ENCODE measurements at places on chromosomes 3 and 15. TPM values are rescaled to one million over a fixed set of nuclear protein-coding genes. Genes with fewer than 3 reads are reported as not detected.

DNA sequence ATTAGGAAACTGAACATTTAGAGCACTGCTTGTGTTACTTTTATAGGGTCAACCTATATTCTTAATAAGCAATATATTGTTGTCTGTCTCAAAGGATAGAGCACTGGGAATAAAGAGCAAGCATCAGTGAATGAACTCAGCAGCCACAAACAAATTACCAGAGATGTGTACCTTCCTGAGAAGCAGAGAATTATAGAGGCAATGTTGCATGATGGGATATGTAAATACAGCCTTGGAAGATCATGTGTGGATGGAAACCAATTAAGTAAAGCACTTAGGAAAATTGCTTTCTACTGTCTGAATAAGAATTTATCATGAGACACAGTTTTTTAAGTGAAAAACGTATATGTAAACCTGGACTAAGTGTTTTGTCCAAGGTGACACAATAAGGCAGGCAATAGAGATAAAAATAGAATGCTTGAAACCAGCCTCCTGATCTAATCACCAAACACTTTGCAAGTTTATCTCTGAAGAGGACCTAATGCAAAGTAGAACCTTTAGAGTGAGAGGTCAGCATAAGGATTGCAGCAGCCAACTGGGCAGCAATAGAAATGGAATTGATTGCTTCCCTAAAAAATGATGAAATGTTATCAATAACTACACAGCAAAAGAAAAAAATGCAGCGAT lies 848.0 kb downstream of the TUSC7 start:
- no peaks in the 10 kb centered on the region for H3K27me3 ChIP-seq
- H3K36me3 ChIP-seq: no peaks in the 10 kb centered on the region
- H3K4me1 ChIP-seq: no peaks in the 10 kb centered on the region

DNA sequence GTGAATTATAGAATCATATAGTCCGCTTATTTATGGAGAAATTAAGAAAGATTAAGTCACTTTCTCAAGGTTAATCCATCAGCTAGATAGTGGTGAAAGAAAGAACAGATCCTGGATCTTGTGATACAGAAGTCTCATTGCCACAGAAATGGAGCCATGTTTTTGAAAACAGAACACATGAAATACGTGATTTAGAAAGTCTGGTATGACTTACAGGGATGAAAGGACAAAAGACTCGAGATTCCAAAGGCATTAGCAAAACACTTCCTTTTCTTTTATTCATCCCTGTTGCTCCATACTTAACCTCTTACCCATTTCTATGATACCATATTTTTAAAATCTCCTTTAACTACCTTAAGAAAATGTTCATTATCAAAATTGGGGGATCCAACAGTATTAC lies 40.0 kb upstream of the TEX9 start:
- no peak overlapping the region for H3K4me3 ChIP-seq
- no peaks in the 10 kb centered on the region for H3K36me3 ChIP-seq
- H3K4me1 ChIP-seq: 0 out of 2 replicates have a peak, but pooled peaks cover 6% of the 10 kb centered on the region
- no peak overlapping the region for H3K27ac ChIP-seq
- no peaks in the 10 kb centered on the region for H3K27me3 ChIP-seq

DNA sequence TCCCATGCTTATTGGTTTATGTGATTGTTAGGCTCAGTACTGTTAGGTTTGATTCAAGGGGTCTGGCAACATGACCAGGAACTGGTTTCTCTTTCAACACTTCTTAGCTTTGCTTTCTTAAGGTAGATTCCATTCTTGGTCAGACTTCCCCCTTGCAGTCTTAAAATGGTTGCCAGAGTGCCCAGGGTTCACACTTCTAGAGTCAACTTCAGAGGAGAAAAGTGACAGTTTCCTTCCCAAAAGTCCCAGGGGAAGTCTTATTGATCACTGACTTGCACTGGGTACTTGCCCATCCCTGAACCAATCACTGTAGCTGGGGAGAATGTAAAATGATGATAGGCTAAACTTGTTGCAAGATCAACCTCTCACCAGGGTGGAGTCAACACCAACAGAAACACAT lies 14.1 kb downstream of the MGLL start:
- DNase-seq: no peak
- H3K27ac ChIP-seq: no peak overlapping the region
- no peaks in the 10 kb centered on the region for H3K27me3 ChIP-seq
- no peak overlapping the region for H3K4me3 ChIP-seq
- H3K36me3 ChIP-seq: no peaks in the 10 kb centered on the region

DNA sequence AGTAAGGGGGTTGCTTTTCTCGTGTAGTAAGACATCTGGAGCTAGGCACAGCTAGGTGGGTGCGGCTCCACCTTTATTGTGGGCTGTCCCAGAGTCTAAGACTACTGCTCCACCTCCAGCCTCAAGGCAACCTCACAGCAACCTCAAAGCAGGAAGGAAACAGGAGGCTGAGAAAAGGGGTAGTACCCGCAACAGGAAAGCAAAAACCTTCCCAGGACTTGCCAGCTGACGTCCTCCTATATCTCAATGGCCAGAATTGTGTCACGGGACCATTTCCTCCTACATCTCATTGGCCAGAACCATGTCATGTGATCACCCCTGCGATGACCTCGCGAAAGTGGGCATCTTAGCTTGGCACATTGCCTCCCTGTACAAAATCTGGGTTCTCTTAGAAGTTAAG lies 4.3 kb upstream of the GPR160 start:
- no peaks in the 10 kb centered on the region for H3K36me3 ChIP-seq
- H3K4me3 ChIP-seq: no peak overlapping the region
- H3K4me1 ChIP-seq: peaks cover 12% of the 10 kb centered on the region
- H3K27ac ChIP-seq: no peak overlapping the region
- no peak for DNase-seq

DNA sequence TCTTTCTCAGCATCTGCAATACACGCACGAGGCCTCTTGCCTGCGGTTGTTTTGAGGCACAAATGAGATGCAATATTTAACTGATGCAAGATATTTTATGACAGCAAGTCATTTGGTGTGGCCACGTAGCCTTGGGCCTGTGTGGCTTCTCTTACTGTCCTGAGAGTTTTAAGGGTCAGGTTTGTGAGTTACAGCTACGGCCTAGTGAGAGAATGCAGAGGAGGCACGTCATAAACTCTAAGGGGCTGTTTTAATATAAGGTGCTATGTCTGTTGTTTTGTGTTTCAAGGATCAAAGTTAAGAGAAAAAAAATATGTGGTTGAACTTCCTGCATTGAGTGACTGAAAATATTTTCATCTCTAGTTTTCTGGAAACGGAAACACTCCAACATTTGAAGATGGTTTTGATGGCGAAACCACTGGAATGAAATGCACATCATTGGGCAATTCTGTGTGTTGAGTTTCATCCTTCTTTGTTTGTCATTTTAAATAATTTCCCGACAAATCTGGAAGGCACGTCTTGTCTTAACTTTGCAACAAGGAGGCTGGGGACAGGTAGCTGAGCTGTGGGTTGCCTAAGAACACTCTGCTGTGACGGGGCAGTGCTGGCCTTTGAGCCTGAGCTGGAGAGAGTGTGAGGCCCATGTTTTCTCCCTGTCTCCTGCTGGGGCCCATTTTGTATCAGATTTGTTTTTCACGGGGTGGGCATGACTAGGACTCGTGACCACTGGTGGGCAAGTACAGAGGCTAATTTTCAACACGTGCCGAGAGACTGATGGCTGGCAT lies 5.1 kb downstream of the APBA2 start:
- H3K4me3 ChIP-seq: no peak overlapping the region
- no peaks in the 10 kb centered on the region for H3K27me3 ChIP-seq

- H3K27me3 ChIP-seq: no peaks in the 10 kb centered on the region
- DNase-seq: no peak
- H3K4me1 ChIP-seq: no peaks in the 10 kb centered on the region
- no peak overlapping the region for H3K27ac ChIP-seq
- no peaks in the 10 kb centered on the region for H3K36me3 ChIP-seq
Measured at GRCh38 chr3:31182661-31183060, 288.2 kb upstream of the GADL1 start.

- no peak overlapping the region for H3K27ac ChIP-seq
- H3K4me3 ChIP-seq: no peak overlapping the region
- no peaks in the 10 kb centered on the region for H3K4me1 ChIP-seq
- DNase-seq: no peak
- no peaks in the 10 kb centered on the region for H3K27me3 ChIP-seq
Measured at GRCh38 chr3:54223063-54223462, 100.7 kb downstream of the CACNA2D3 start.

DNA sequence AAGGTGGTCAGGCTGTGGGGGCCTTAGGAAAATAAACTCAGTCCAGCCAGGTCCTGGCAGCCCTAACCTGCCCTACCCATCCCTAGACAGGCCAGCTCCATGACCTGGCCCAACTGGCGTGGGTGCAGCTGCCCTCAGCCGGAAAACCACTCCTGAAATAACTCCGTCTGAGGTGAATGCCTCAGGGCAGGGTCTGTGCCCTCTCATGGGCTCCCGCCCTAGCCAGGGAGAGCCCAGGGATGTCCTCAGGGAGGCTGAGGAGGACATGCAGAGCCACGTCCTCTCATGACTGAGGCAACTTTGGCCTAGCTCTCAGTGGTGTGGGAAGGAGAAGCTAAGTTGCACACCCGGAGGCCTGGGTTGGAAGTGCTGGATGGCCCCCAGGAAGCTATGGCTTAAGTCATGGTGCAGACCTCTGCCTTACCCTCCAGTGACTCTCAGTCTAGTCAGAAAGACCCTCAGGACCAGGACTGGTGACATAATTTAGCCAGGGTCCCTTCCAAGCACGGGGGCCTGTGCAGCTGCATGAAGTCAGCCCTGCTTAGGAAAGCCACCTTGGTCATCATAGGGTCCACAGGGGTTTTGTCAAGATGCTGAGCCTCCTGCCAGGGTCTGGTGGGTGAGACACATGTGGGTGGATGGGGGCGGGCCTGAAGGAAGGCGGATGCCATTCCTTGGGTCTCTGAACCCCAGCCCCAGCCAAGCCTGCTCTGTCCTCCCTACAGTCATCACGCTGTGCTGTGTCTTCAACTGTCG lies 7.4 kb downstream of the TMIE start:
- H3K4me1 ChIP-seq: peaks cover 15% of the 10 kb centered on the region
- no peaks in the 10 kb centered on the region for H3K27me3 ChIP-seq
- H3K36me3 ChIP-seq: no peaks in the 10 kb centered on the region
- no peak overlapping the region for H3K27ac ChIP-seq

DNA sequence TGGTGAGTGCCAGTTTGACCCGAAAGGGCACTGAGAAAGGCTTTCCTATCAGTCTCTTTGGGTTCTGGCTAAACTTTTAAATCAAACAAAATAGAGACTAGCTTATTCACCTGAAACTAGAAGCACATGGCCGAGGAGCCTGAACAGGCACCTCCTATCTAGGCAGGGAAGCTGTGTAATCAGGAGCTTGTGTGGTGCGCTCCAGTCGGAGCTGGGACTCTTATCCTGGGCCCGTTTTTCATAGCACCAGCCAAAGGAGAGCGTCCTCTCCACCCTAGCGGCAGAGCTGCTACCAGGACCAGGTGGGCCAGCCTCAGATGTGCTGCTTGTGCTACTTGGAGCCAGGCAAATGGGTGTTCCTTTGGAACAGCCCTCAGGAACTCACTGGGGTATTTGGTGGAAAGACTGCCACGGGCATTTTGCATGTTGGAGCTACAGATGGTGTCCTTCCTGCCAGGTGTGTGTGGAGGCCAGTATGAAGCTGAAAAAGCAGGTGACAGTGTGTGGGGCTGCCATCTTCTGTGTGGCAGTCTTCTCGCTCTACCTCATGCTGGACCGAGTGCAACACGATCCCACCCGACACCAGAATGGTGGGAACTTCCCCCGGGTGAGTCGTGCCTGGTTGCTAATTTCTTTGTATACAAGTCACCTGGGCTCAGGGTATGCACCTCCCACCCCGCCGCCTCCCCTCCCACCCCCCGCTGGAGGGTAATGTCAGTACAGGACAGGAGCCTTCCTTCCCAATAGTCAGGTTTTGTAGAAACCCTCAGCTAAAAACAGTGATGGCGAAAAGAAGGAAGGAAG lies 833 bp downstream of the MAN2A2 start:
- peak overlapping the region; percentile 87 for H3K27ac ChIP-seq
- peaks cover 20% of the 10 kb centered on the region for H3K4me1 ChIP-seq
- DNase-seq: no peak
- peak overlapping the region; percentile 74 for H3K4me3 ChIP-seq
- no peaks in the 10 kb centered on the region for H3K27me3 ChIP-seq
- peaks cover 10% of the 10 kb centered on the region for H3K36me3 ChIP-seq

DNA sequence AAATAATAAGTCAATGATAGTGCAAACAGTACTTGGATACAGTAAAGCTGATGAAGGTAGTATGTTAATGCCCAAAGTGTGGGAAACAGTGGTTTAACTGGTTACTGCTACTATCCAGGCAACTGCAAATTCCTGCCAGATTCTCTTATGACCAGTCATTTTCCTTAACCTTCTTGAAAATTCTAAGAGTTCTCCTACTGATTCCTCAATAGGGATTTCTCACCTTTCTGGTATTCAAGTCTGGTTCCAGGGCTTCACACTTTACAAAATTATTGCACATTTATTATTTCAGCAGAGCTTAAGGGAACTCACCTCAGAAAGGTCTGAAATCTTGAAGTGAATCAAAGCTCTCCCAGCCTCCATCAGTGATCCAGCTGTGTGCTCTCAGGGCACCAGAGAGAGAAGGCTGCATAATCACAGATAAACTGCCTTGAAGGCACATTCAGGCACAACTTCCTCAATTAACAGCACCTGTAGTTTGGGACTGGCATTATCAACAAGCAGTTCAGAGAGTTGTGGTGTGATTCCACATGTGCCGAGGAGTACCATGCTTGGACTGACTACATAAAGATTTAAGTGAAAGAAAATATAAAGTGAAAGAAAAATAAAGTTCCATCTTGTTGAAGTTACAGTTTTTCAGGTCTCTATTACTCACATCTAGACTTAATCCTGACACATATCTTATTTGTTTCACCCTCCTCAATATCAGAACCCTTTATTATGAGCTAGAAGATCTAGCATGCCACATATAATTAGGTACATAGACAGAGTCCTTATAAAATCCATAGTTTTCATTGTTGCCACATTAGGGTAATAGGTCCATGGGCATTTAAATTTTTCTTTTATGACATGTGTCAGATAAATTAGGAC lies 59.5 kb upstream of the TIPARP start:
- H3K36me3 ChIP-seq: no peaks in the 10 kb centered on the region
- no peak overlapping the region for H3K4me3 ChIP-seq
- H3K27me3 ChIP-seq: no peaks in the 10 kb centered on the region
- peaks cover 23% of the 10 kb centered on the region for H3K4me1 ChIP-seq
- H3K27ac ChIP-seq: no peak overlapping the region

GRCh38 chr3:5095886-5096285 lies 26.2 kb upstream of the ARL8B start:
- H3K36me3 ChIP-seq: no peaks in the 10 kb centered on the region
- H3K4me1 ChIP-seq: no peaks in the 10 kb centered on the region
- DNase-seq: no peak
- H3K27me3 ChIP-seq: no peaks in the 10 kb centered on the region
- H3K27ac ChIP-seq: no peak overlapping the region
- H3K4me3 ChIP-seq: no peak overlapping the region

The SERPINI2 gene
- 0.27 TPM for total RNA-seq

The PAQR9 gene
- 0.17 TPM for total RNA-seq

The CCDC54 gene
- not detected for total RNA-seq

All from HCT116 (cell line).